HAP-1 (cell line): ENCODE measurements at places on chromosomes 7 and 10.

DNA sequence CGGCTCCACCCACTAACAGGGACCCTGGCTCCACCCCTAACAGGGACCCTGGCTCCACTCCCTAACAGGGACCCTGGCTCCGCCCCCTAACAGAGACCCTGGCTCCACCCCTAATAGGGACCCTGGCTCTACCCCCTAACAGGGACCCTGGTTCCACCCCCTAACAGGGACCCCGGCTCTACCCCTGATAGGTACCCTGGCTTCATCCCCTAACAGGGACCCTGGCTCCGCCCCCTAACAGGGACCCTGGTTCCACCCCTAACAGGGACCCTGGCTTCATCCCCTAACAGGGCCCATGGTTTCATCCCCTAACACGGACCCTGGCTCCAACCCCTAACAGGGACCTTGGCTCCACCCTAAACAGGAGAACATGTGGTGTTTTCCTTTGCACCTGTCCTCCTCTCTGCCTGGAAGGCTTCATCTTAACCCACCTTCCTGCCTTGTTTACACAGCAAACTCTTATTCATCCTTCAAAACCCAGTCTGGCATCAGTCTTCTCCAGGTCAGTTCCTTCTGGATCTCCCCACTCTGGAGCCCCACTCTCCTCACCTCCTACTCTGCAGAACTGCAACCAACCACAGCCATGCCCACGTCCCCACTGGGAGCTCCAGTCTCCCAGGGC lies 58.0 kb downstream of the CHST15 start:
- DNase-seq, result no peak

DNA sequence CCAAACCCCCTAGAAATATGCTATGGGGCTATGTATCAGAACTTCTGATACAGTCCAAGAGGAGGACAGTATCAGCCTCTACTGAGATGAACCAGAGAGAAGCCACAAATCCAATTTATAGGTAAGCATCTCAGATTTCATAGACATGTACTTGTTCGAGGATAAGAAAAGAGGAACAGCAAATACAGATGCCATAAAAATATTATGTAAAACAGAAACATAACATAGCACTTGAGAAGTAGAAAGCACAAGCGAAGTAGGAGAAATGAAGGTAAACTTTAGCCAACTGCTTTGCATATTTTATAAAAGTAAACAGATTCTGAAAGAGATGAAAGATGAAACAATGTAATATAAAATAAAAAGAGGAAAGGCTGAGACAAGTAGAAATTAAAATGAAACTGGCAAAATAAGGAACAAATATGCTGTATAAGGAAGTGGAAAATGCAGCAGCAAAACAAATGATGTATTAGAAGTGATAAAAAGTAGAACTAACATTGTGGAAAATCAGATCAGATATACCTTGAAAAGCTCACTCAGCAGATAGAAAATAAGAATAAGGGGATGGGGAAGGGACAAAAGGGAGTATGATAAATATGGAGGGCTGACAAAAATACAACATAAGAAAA lies 135.1 kb downstream of the SKAP2 start:
- no peak for DNase-seq

- DNase-seq, result no peak
Observed at GRCh38 chr10:45502458-45502857, 128.4 kb downstream of the ALOX5 start.

DNA sequence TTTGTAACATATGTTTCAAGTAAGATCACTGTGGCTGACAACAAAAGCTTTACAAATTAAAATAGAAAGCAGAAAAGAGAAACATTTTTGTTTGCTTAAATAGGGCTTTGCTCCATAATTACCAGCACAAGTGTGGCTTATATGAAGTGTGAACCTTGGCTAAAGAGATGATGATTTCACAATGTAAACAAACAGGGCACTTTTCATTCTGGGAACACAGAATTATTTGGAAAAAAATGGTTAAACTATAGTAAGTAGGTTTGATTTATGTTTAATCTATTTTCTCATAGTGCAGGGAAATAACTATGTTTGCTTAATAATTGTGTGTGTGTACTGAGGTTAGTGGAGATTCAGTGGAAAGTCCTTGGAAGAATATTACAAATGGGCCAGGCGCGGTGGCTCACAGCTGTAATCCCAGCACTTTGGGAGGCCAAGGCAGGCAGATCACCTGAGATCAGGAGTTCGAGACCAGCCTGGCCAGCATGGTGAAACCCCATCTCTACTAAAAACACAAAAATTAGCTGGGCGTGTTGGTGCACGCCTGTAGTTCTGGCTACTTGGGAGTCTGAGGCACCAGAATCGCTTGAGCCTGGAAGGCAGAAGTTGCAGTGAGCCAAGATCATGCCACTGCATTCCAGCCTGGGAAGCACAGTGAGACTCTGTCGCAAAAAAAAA lies 19.1 kb upstream of the OTUD1 start:
- no peak for DNase-seq

GRCh38 chr10:101095550-101096213 lies 33.9 kb downstream of the KAZALD1 start:
- DNase-seq, result peak; percentile 81

- DNase-seq, result no peak
Observed at GRCh38 chr10:33719005-33719703, 384.7 kb upstream of the NRP1 start.

- DNase-seq, result no peak
Observed at GRCh38 chr10:121510201-121510771, 88.0 kb downstream of the FGFR2 start.

DNA sequence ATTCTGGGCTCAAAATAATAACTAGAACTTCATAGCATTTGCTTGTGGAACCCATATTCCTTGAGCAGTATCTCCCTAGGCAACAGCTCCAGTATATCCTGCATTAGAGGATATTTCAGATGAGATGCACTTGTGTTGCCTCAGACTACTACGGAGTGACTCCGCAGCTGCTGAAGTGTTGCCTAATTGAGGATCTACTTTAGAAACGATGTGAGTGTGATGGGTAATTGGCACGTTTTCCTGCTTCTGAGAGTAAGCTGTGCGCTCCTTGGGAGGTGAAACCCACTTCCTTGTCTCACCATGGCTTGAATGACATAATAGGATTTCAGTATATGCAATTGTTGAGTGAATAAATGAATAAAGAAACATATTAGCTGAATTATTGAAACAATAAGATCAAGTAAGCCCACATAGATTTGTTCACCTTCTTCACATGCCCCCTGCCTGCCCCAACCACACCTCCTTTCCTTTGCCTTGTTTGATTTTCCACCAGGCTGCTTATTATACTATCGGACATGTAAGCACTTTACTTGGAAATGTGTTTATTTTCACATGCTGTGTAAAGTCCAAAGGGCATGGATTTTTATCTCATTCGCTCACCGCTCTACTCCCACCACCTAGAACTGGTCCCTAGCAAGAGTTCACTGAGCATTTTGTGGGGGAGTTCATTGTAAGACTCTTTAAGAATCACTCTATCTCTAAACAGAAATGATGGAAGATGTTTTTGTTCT lies 303.8 kb downstream of the KCNMA1 start:
- no peak for DNase-seq

GRCh38 chr10:120997313-120997712 lies 146.2 kb downstream of the WDR11 start:
- no peak for DNase-seq

DNA sequence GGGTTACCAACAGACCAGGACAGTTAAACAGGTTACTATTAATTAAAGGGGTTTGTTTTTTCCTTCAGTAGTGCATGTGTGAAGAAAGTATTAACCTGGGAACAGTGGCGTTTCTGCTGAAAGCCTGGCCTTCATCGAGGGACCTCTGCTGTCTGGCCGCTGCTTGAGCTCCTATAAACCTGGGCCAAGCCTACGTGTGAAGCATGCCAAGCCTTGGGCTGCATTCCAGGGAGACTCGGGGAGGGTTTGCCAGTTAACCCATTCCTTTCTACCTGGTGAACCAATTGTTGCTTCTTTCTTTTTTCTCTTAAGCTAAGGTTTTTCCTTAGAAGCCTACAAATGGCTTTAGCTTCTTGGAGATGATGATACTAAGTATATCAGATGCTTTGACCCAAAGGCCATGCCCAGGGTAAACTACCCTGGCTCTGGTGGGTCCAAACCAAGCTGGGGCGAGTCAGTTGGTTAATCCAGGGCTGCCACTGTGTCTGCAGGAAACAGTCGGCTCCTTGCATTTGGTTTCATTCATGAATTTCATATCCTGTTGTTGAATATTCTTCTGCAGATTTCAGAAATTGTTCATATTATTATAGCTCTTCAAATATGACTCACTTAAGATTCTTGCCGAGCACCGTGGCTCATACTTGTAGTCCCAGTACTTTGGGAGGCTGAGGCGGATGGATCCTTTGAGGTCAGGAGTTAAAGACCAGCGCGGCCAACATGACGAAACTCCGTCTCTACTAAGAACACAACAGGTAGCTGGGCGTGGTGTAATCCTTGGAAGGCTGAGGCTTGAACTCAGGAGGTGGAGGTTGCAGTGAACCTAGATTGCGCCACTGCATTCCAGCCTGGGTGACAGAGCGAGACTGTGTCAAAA lies 23.8 kb downstream of the PFKP start:
- no peak for DNase-seq

DNA sequence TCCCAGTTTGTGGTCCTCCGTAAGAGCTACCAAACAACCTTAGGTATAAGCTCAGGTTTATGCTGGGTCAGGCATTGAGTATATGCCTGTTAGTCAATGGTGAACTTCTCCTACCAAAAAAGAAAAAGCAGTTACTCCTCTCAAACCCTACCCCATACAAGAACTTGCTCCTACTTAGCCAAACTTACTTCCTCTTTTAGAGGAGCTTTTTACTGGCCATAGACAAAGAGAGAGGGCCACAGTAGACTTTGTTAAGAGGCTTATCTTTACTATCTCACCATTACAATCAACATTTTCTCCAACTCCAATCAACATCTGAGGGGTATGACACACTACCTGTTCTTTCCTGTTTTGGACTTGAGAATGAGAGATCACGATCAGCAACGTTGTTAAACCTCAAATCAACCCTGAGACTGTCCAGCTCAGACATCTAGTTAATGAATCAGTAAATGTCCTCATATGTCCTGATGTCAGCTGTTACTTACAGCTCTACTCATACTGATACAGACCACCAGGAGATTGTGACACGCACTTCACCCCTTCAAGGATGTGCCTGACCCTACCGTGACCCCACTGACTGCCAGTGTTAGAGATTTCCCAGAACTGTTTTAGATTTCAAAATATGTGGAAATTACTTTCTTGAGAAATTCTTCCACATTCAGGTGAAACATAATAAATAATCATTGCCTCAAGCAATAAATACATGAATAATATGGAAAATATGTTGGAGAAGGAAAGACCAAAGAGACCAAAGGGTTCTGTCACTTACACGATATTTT lies 18.4 kb upstream of the CCDC71L start:
- no peak for DNase-seq

GRCh38 chr10:124632064-124632531 lies 112.1 kb downstream of the FAM53B start:
- DNase-seq, result no peak

- DNase-seq, result no peak
Observed at GRCh38 chr7:31102151-31102972, 50.3 kb downstream of the ADCYAP1R1 start.

DNA sequence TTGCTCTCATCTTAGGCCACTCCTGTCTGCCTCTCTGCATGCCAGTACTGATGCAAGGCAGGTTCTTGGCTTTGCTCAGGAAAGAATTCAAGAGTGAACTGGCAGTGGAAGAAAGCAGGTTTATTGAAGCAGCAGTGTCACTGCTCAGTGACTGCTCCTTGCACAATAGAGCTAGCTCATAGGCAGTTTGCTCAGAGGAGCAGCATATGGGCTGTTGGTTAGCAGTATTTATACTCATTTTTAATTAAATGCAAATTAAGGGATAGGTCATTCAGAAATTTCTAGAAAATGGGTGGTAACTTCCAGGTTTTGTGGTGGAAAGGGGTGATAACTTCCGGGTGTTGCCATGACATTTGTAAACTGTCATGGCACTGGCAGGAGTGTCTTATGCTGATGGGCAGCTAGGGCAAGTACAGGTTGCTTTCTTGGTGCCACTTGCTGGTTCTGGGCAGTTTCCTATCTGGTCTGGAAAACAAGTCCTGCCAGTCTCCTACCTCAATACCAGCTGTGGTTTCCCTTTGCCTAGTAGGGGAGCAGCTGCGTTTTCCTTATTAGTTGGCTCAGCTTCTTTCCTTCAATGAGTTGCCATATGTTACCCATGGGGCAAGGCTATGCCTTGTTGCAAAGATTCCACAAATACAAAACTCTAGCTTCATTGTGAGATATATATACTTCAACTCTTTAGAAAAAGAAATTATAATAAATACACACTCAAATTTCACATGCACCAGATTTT lies 64.8 kb upstream of the CALD1 start:
- DNase-seq, result no peak

DNA sequence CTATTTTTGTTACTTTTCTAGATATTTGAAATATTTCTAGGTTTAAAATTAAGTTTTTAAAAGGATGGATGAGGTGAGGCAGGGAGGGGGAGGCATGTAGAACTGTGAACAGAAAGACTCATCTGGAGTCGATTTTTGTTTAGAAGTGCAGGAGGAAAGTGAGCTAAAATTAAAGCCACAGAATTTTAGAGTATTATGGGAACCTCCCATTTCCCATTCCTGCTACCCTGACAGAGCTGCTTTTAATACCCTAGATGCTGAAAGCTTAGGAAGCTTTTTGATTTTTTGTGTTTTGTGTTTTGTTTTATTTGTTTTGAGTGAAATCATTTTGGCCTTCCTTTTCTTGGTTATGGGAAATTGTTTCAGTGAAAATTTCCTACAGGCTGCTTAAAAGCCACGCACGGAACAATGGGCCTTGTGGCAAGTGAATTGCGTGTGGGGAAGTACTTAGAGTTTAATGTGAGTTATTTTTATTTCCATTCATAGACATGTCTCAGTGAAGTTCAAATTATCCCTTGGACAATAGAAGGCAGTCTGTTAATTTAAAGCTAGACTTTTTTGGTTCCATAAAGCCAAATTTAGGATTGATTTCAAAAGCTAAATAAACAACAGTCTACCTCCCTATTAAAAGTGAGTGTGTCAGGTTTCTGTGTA lies 102.0 kb upstream of the HDAC9 start:
- DNase-seq, result peak; percentile 96

- DNase-seq, result peak; percentile 55
Observed at GRCh38 chr10:25455980-25456567, 281.3 kb downstream of the GPR158 start.

DNA sequence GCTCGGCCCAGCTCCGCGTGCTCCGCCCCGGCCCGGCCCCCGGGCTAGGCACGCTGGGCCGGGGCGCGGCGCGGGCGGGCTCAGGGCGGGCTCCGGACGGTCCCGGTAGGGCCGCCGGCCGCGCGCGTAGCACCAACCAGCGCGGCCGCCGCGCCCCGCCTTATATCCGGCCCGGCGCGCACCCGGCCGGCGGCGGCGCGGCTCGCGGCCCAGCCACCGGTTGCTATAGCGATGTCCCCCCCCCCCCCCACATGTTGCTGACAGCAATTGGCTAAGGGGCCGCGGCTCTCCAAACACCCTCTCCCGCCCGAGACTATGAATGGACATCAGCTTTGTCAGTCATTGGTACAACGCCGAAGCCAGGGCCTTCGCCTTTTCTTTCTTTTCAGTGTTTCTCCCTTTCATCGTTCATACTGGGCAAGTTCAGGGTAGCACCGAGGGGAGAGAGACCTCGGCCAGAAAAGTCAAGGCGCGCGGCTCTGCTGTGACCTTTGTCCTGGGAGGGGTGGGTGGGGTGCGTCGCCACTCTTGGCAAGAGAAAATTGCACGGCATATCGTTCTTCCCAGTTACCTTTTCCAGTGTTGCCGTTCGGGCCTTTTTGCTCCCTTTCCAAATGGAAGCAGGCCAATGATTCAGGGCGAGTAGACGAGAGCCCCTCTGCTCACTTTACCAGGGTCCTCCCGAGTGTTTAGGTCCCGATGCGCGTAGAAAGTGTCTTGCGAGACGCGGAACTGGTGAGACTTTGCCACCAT lies 354.2 kb downstream of the DNAJB6 start:
- peak; percentile 43 for DNase-seq
